ENCODE measurements at places on chromosomes 4 and X. TPM values are rescaled to one million over a fixed set of nuclear protein-coding genes. Genes with fewer than 3 reads are reported as not detected.

GRCh38 chr4:112898357-112899141, 150.9 kb upstream of the ANK2 start:
- no peak for DNase-seq

- DNase-seq = no peak
Measured at GRCh38 chr4:111404673-111405072, 740.6 kb upstream of the FAM241A start.

DNA sequence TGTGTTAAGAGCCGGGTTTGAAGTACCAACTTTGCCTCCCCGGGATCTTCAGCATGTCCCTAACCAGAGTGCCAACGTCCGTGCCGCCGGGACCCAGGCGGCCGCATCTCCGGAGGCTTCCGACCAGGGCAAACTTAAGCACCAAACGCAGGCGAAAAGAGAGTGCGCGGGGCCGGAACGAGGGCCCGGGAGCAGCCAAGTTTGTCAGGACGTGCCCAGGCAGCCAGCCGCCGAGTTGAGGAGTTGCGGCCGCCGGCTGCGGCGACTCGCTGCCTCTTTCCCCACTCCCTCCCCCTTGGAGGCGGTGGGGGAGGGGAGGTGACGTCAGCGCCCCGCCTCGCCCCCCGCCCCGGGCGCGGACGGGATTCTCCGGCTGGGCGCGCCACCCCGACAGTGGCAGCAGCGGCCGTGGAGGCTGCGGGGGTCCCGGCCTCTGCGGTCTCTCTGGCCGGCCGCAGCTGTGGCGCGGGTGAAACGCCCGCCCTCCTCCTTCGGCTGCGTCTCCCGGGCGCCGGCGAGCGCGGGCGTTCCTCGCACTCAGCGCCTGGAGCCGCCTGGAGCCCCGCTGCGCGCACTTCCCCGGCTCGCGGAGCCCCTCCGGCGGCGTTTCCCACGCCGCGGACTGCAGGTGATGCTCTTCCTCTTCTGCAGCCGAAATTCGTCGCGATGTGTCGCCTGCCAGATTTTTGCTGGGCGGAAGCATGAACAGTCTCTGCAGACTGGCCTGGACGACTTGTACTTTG, 2.9 kb upstream of the FAT1 start:
- DNase-seq = peak; percentile 4

GRCh38 chr4:150152766-150153165, 74.5 kb downstream of the DCLK2 start:
- DNase-seq = no peak

- no peak for DNase-seq
Measured at GRCh38 chr4:82747686-82748575, 50.7 kb downstream of the SCD5 start.

- DNase-seq = no peak
Measured at GRCh38 chrX:49995107-49995731, 72.8 kb downstream of the CLCN5 start.

DNA sequence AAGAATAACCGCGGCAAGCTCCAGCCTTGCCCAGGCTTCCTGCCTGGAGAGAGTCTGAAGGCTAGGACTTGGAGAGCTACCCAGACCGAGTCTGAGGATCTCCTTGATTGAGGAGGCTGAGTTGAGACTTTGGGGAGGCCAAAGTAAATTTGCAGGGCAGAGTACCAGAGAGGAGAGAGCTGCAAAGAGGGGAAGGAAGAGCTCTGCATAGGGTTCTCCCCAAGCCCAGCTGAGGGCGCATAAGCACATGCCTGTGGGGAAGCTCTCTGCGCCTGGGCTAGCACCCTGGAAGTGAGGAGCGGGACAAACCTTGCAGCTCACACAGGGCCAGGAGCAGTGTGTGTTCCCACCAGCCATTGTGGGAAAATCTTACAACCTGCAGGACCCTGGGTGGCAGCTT, 56.1 kb downstream of the FAM193A start:
- DNase-seq = no peak

DNA sequence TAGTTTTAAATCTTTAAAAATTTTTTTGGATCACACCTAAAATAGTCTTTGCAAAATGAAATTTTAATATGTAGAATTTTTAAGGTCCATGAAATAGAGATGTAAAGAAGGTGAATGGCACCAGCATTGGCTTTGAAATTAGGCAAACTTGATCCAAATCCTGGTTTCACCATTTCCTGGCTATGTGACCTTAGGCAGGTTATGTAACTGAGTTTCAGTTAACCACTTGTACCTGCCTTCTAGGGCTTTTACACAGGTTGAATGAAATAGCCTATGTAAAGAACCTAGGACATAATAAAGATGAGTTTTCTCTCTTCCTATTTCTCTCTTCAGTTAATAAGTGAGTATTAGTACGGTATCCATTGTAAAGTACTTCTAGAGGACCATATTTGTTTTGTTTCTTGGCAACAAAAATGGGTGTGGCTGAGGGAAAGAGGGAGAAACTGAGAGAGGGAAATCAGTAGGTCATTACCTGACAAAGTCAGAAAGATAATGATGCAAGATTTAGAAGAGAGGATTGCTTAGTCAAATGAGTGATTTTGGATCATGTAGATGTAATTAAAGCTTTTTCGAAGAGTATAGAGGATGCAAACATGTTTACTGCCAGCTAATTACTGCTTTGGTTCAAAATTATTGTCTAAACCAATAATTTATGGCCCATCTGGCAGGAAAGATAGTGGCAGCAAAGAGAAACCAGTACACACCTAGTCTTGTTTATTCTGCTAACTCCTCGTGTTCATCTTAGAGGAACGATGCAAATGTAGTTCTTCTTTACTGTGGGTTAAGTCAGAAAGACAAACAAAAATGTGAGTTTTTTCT, 81.9 kb downstream of the PDLIM5 start:
- no peak for DNase-seq

GRCh38 chrX:13547671-13548070, 21.7 kb upstream of the EGFL6 start:
- no peak for DNase-seq

- DNase-seq = no peak
Measured at GRCh38 chrX:15948318-15948660, 93.7 kb upstream of the AP1S2 start.

- DNase-seq = no peak
Measured at GRCh38 chr4:77282305-77282704, 125.3 kb downstream of the CCNG2 start.

GRCh38 chr4:3009422-3009821, 46.1 kb downstream of the GRK4 start:
- DNase-seq = no peak

DNA sequence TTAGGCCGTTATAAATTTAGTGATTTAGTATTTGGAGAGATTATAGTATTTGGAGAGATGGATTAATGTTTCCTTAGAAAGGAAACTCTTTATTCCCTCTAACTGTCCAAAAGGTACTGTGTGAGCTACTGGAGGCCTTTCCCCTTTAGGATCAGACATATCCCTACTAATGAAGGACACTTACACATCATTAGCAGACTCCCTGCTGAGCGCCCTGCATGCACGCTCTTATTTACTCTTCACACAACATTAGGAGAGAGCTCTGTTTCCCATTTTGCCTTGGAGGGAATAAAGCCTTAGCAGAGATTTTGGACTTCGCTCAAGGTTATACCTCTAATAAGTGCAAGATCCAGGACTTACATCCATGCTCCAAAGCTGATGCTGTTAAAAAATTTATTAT, 17.8 kb upstream of the STOX2 start:
- DNase-seq = no peak

GRCh38 chr4:84753321-84753972, 170.5 kb downstream of the CDS1 start:
- no peak for DNase-seq

DNA sequence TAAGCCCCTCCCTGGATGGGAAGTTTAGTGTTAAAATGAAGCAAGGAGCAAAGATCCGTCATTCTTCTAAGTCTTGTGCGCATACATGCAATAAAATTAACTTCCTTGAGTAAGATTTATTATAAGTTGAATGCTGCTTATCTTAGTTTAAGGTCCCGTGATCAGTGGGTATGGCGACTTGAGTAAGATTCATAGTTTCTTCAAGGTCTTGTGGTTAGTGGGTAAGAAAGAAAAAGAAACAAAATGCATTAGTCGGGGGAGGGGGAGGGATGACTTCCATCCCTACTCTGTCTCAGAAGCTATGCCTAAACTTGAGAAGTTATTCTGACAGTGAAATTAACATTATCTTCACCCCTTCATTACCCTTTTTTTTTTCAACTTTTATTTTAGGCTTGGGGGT, 127.3 kb upstream of the MAGEB16 start:
- DNase-seq = no peak

- no peak for DNase-seq
Measured at GRCh38 chr4:182017038-182017437, 226.2 kb upstream of the TENM3 start.

- no peak for DNase-seq
Measured at GRCh38 chrX:70437011-70437410, 7.6 kb upstream of the DLG3 start.

DNA sequence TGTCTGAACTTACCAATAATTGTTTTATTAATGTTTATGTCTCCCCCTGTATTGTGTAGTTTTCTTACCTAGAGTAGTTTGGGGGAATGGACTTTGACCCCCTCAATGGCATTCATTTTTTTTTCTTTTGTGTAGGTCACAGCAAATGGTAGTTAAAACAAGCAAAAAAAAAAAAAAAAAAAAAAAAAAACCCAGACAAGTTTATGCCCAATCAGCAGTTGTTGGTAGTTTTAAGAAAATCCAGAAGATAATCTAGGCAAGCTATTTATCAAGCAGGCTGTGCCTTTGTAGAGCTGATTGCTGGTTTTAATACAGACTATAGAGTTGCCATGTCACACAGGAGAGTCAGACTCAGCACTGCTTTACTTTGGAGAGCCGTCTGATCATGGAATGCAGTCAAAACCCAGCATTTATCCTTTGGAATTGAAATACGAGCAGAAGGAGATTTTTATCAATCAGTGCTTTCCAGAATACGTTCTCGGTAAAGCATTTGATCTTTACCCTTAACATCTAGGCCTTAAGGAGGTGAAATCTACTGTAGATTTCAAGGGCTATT, 16.6 kb downstream of the DCUN1D4 start:
- no peak for DNase-seq

- DNase-seq = peak; percentile 51
Measured at GRCh38 chrX:22323541-22323940, 50.8 kb downstream of the CBLL2 start.

- DNase-seq = no peak
Measured at GRCh38 chrX:130754353-130754752, 148.7 kb downstream of the ENOX2 start.

DNA sequence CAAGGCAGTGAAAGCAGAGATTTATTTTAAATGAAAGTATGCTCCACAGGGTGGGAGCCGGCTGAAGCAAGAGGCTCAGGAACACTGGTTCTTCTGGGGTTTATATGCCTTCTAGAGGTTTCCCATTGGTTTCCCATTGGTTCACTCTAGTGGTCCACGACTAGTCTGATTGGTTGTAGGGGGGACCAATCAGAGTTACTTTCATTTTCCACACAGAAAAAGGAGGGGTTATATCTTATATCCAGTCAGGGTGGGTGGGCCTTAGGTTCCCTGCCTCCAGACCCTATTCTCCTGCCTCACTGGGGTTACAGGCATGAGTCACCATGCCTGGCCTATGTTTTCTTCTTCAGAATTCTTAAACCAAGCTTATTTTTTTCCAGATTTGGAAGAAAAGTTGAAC, 101.6 kb downstream of the KLHL8 start:
- DNase-seq = no peak

DNA sequence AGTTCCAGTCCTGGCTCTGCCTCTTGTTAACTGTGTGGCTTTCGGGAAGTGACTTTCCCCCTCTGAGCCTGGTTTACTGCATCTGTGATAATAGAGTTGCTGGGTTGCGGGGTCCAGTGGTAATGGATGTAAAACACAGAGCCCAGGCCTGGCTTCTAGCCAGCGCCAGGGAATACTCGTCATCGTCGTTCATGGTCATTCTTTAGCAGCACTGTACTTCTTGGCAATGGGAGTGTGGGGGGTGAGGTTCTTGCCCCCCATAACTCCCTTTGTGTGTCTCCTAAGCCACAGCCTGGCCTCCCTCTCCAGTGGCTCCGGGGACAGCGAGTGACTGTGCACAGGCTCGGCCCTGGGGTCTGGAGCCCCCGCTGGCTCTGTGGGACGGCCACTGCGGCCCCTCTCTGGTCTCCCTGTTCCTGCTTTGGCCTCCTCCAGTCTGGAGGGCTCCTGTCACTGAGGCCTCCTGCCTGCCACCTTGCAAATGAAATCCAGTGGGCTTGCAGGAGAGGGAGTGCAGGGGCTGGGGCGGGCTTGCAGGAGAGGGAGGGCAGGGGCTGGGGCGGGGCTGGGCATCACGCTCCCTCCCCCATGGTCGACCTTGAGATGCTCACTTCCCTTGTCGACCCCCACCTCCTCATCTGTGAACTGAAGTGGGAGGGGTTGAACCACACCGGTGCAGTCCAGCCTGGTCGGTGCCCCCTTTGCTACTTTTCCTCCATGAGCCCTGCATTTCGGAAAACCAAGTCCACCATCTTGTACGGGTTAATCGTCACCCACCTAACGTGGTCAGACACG, 13.2 kb downstream of the PSAPL1 start:
- DNase-seq = no peak

DNA sequence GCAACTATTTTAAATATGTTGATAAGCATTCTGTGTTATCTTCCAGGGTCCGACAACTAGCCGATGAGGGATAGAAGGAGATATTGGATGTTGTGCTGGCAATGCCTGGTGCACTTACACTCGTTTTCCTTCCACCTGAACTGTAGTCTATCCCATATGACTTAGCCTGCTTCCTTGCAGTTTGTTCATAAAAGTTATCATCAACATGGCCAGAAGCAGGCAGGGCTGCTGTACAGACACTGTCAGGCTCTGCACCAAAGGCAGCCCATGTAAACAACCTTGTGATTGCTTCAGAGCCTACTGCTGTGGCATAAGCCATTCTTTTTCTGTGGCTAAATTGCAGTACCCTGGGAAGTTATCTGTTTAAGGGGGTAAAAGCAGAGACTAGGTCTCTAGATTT, 1.6 kb downstream of the MAPK10 start:
- no peak for DNase-seq

GRCh38 chr4:137519406-137519805, 12.9 kb downstream of the PCDH18 start:
- peak; percentile 67 for DNase-seq

DNA sequence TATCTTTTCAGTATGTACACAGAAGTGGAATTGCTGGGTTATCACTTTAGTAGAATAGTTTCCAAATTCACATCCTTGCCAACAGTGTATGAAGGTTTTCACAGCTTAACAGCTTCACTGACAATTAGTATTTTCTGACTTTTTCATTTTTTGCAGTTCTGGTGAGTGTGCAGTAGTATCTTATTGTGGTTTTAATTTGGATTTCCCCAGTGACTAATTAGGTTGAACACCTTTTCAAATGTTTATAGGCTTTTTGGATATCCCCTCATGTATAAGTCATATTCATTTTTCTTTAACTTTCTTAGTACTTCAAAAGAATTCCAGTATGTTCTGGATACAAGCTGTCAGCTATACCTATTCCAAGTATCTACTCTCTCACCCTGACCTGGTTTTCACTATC, 37.1 kb downstream of the BRCC3 start:
- DNase-seq = no peak

Gene ACSL1
- 4.6 TPM for total RNA-seq

Gene AMTN
- total RNA-seq = not detected

Gene SNCA
- 116 TPM for total RNA-seq

Gene MAGEC3
- not detected for total RNA-seq

Gene TLR3
- total RNA-seq = 0.51 TPM

Gene AWAT2
- total RNA-seq = 0.51 TPM

Gene PDCL2
- total RNA-seq = not detected

Gene RAB41
- not detected for total RNA-seq

Gene TEX13D
- total RNA-seq = not detected

Gene ZNF718
- total RNA-seq = 3.9 TPM

Gene CRLF2
- under 0.01 TPM for total RNA-seq

Gene NEUROG2
- not detected for total RNA-seq

Measured in dermis microvascular lymphatic vessel endothelial cell (primary cell).